ENCODE measurements at places on chromosomes 5 and 9.

- no peak for DNase-seq
Observed at GRCh38 chr5:119417891-119418605, 34.2 kb upstream of the HSD17B4 start.

DNA sequence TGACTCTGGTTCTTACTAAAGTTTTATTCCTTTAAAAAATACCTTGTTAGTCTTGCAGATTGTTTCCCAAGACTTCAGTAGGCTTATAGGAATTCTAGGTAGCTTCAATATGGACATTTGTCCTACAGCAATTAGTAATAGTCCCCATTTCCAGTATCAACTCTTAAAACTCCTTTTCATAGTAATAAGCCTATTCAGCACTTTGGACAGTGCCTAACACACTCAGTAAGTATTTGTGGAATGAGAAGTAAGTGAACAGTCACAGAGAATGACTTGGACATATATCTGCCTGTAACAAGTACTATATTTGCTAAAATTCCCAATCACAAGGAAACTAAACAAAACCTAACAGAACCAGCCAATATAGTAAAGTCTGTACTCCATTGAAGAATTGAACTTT is 1291.8 kb upstream of the DMAC1 start:
- DNase-seq: no peak

DNA sequence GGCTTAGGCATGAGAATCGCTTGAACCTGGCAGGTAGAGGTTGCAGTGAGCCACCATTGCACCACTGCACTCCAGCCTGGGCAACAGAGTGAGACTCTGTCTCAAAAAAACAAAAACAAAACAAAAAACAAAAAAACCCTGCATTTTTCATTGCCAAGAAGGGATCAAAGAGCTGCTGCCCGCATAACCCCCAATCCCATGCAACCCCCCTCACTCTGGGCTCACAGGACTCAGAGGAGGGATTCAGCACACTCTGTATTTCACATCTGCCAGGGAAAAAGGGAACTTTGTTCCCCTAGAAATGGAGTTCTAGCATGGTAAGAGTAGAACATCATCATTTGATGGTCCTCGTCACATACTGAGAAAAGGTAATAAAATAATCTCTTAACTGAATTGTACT is 153.9 kb upstream of the GNA14 start:
- DNase-seq: no peak

GRCh38 chr9:3124001-3124400 is 280.1 kb upstream of the PUM3 start:
- DNase-seq: no peak

- DNase-seq: no peak
Observed at GRCh38 chr9:115212125-115212605, 94.2 kb upstream of the TNC start.

GRCh38 chr5:61933787-61934626 is 372.0 kb upstream of the KIF2A start:
- DNase-seq: no peak

GRCh38 chr5:138109463-138110265 is 25.8 kb downstream of the WNT8A start:
- no peak for DNase-seq

DNA sequence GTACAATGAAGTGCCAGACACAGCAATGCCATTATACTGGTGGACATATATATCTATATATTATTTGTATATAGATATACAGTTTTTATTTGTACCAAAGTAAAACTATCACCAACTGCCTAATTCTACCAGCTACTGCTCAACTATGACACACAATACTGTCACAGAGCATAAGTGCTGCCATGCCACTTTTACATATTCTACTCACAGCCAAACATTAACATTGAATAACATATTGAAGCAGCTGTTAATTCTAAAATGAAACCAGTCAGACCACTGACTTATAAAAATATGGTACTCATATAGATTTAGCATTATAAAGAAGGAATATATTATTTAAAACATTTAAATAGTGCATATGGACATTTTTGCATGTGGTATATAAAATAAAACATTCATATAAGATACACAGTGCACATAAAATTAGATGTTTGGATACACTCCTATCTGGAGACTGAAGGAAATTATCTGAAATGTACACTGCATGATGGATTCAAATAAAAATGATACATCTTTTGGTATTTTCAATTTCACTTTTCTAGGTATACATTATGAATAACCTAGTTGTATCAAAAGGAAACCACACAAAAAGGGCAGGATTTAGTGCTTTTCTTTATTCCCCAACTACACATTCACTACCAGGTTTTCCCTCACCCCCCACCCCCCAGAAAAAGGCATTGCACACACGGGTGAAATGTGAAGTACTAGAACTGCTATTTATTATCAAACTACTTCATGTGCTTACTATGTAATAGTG is 48.9 kb downstream of the PKD2L2 start:
- no peak for DNase-seq

- no peak for DNase-seq
Observed at GRCh38 chr5:20158006-20158405, 170.0 kb upstream of the CDH18 start.

GRCh38 chr9:95923794-95924193 is 48.3 kb downstream of the ERCC6L2 start:
- no peak for DNase-seq

GRCh38 chr5:63127054-63127453 is 548.4 kb downstream of the LRRC70 start:
- DNase-seq: no peak

DNA sequence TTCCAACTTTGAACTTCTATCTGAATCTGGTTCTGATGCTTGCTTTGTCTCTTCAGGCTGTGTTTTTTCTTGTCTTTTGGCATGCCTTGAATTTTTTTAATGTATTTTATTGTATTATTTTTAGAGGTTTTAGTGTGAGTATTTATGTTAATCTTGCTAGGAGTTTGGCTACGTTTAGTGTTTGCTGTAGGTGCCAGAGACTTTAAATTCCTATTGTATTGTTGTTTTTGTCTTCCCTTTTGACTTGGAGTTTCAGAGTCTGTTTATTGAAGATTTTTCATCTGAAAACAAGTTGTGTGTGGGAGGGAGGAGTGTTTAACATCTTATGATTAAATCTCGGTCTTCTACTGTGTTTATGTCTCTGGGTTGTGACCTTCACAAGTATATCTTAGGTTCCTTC is 956.8 kb downstream of the TLE1 start:
- DNase-seq: no peak

DNA sequence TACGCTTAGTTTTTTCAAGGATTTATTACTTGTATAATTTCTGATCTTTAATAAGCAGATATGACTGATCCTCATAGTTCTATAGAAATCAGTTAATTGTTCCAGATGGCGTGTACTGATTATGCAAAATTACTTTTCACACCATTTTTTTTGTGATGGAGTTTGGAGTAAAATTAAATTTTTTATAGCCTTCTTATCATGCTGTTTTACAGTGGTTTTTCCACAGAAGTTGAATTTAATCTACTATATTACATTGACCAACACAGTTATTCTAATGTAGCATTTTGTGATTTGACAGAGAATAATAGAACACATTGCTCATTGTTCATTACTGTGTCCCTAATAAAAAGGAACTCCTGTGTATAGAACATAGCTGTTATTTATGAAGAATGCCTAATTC is 111.1 kb downstream of the MVB12B start:
- DNase-seq: no peak

Data from GM18507 (cell line).